ENCODE measurements at places on chromosomes 2 and 18. TPM values are rescaled to one million over a fixed set of nuclear protein-coding genes. Genes with fewer than 3 reads are reported as not detected.

GRCh38 chr2:216743781-216744180 lies 48.4 kb upstream of the IGFBP5 start:
- DNase-seq: no peak

DNA sequence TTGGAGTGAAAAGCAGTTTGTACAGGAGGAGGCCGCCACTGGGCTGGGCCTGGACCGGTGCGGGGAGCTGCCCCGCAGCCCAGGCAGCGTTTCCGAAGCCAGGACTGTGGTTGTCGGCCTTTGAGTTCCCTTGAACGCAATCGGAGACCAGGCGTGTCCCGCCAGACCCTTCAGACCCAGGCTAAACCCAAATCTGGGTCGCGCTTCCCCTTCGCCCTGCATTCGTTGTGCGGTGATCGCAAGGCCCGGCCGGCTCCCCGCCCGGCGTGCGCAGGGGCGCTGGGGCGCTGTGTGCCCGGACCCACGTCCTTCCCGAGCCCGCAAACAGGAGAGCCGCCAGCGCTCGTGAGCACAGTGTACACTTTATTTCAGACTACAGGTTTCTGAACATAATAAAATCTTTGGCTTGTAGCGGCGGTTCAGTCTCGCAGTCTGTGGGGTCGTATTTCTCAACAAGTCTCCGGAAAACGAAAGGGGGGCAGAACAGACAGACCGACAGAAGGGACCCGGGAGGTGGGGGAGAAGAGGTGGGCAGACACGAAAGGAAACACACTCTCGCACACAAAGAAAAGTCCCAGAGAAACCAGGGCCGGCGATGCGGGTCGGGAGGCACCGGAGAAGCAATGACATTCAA lies 5.5 kb downstream of the EN1 start:
- no peak for DNase-seq

- DNase-seq: no peak
These were observed 70.9 kb downstream of the APOB start for GRCh38 chr2:20972792-20973565.

DNA sequence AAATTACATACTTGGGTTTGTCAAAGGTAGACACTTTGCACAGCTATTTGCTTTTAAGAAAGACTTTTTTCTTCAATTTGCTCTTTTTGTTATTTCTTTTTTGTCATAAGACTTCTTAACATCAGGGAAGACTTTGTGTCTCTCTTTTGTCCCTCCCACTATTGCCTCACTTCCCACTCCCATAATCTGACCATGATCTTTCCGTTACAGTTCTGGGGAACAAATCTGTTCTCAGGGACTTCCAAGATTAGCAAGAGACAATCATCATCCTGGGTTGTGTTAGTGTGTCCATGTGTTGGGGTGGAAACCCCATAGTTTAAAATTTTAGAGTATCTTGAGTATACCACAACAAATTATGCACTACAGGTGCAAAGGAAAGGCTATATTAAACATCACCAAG lies 75.3 kb downstream of the REV1 start:
- DNase-seq: no peak

GRCh38 chr2:31008561-31009114 lies 129.6 kb downstream of the GALNT14 start:
- no peak for DNase-seq

DNA sequence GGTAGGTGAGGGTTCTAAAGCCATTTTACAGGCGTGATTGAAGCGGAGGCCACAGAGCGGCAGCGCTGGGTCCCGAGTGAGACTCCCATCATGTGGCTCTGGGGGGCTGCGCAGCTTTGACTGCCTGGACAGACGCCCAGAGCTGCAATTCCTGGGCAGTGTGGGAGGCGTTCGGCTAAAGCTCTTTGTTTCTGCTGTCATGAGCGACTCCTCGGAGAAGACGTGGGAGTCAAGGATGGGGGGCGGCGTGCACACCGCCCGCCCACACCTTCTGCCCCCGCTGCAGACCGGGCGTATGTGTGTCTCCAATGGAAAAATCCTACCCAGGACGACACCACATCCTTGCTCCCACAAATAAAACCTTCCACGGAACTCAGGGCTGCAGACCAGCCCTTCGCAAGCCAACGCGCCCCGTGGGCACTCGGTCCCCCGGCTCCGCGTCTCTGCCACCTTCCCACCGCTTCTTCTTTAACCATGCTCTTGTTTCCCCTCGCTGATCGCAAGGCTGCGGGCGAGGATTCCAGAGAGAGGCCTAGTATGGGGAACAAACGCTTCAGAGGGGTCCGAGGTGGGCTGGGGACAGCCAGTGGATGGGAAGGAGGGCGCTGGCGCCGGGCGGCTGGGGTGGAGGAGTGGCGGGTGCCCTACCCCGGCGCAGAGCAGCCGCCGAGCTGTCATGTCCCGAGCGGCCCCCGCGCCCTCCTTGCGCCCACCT lies 680 bp upstream of the LBH start:
- no peak for DNase-seq

DNA sequence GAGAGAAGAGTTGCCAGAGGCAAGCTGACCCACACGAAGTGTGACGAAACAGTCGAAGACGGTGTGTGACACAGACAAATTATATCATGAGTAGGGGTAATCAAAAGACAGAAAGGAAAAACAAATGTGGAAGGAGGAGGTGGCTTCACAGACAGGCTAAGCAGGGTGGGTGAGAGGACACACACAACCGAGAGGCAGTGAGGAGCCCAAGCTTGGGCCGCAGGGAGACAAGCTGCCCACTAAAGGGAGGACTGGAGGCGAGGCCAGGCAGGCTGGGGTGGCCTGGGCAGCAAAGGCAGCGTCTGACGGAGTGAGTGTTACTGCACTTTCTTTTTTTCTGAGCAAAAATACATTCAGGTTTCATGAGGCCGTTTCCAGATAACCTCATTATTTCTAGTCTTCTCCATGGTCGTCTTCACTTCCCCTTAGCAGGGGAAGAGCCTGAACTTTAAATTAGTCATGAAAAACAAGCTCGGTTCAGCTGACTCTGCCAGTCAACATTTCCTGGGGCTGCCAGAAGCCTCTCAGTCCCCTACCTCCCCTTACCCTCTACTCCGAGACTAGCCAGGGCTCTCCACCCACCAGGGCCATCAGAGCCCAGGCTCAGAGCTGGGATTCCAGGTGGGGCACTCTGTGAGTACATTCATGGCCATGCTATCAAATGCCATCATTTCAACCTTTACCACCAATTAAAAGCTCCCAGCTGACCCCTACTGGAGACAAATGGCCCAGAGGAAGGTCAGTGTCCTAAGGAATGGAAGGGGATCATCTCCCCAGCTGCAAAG lies 13.8 kb upstream of the ZFP36L2 start:
- DNase-seq: no peak

- peak; percentile 78 for DNase-seq
These were observed 48.1 kb upstream of the ARL4C start for GRCh38 chr2:234544659-234545611.

GRCh38 chr2:234770031-234770506 lies 181.7 kb upstream of the SH3BP4 start:
- no peak for DNase-seq

DNA sequence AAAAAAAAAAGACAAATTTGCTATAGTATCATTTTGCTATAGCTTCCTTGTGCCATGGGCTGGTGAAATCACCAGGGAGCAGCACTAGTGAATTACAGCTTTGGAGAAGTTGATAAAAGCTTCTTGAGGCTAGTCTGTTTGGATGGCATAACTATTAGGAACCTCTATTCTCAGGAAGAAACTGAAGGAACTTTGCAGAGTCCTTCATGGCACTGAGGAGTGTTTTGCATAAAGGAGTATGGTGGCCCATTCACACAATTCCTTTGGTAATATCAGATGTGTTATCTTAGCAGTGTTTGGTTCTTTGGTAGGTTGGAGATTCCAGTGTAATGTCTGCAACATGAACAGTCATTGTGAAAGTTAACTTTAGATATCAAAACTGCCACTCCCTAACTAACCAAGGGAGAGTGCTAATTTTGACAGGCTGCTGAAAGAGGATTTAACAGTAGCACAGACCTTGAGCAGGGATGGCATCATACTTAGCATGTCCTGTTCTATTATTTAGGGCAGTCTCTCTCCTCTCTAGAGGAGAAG lies 76.6 kb upstream of the ZFP36L2 start:
- no peak for DNase-seq

DNA sequence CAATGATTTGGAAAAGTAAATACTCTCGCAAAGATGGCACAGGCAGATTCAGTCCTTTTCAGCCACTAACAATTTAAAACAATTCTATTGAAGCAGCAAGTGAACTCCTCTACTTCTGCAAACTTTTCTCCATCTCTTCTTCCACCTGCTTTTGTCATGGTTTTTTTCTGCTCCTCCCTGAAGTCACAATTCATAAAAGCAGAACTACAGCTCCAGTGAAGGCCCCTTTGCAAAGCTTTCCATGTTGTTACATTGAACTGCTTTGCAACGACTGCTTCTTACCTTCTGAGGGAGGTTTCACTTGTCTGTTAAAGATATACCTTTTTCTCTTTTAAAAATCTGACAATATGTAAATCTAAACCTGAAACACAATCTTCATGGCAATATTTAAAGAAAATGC lies 3.7 kb upstream of the SERTAD2 start:
- no peak for DNase-seq

The COPS7B gene
- 52.2 TPM for total RNA-seq

The SCN3A gene
- total RNA-seq: 0.06 TPM

The ATP6V1C2 gene
- not detected for total RNA-seq

The SLC19A3 gene
- not detected for total RNA-seq

The SERPINB13 gene
- total RNA-seq: not detected

The SULT1C4 gene
- not detected for total RNA-seq

Measured in T-cell (primary cell).